ENCODE measurements at places on chromosomes 5 and 9.

- no peak overlapping the region for H3K4me3 ChIP-seq
- H3K27ac ChIP-seq, result no peak overlapping the region
- H3K36me3 ChIP-seq, result no peaks in the 10 kb centered on the region
- no peak for DNase-seq
Observed at GRCh38 chr9:134908524-134909309, 9.0 kb downstream of the FCN1 start.

- no peak overlapping the region for H3K27ac ChIP-seq
- H3K27me3 ChIP-seq, result no peaks in the 10 kb centered on the region
- H3K36me3 ChIP-seq, result no peaks in the 10 kb centered on the region
- no peak for DNase-seq
- no peak overlapping the region for H3K4me3 ChIP-seq
- H3K4me1 ChIP-seq, result peaks cover 2% of the 10 kb centered on the region
Observed at GRCh38 chr5:106408570-106408969, 1262.2 kb downstream of the EFNA5 start.

DNA sequence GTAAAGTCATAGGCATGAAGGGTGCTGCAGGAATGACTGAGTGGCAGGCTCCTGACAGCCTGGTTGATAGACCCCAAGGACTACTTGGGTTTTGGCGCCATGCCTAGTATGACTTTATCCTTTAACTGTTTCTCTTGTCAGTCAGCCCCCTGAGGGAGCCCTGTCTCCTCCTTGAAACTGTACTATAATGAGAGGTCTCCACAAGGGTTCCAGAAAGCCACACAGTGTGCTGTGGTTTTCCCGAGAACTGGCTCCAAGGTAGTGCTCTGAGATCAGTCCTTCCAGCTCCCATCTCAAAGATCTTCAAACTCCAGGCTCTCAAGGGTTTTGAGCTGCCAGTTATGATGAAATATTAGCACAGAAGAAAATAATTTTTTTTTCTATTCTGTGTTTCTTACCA, 26.7 kb upstream of the TNC start:
- DNase-seq, result no peak
- H3K4me1 ChIP-seq, result no peaks in the 10 kb centered on the region
- no peak overlapping the region for H3K4me3 ChIP-seq
- H3K27me3 ChIP-seq, result peaks cover 15% of the 10 kb centered on the region
- no peaks in the 10 kb centered on the region for H3K36me3 ChIP-seq
- H3K27ac ChIP-seq, result no peak overlapping the region

GRCh38 chr9:77013206-77013931, 6.1 kb upstream of the FOXB2 start:
- peak overlapping the region; percentile 50 for H3K27ac ChIP-seq
- H3K36me3 ChIP-seq, result no peaks in the 10 kb centered on the region
- DNase-seq, result no peak
- peak overlapping the region; percentile 16 for H3K4me3 ChIP-seq
- peaks cover 17% of the 10 kb centered on the region for H3K4me1 ChIP-seq

GRCh38 chr9:2567922-2568321, 53.7 kb upstream of the VLDLR start:
- no peak for DNase-seq
- no peaks in the 10 kb centered on the region for H3K27me3 ChIP-seq
- H3K4me1 ChIP-seq, result no peaks in the 10 kb centered on the region
- no peak overlapping the region for H3K27ac ChIP-seq
- H3K4me3 ChIP-seq, result no peak overlapping the region
- no peaks in the 10 kb centered on the region for H3K36me3 ChIP-seq

- no peaks in the 10 kb centered on the region for H3K36me3 ChIP-seq
- no peaks in the 10 kb centered on the region for H3K4me1 ChIP-seq
- H3K4me3 ChIP-seq, result no peak overlapping the region
- DNase-seq, result no peak
- no peak overlapping the region for H3K27ac ChIP-seq
Observed at GRCh38 chr9:116198344-116198743, 44.8 kb downstream of the PAPPA start.

DNA sequence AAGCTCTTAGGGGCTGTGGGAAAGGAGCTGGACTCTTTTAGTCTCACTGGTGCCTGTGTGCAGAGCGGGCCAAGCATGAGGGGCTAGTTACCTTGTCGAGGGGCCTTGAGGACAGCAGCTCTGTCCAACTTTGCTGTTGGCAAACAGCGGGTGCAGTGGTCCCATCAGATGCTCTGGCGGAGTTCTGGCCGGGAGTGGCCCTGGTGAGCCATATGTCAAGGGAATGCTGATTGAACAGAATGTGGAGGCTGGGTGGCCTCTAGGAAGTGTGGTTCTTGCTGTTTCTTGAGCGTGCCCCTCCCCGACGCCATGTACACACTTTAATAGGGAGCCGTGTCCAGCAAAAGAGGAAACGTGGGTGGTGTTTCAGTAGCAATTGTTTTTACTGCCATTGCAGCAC, 3.6 kb upstream of the ADAMTS2 start:
- no peak overlapping the region for H3K27ac ChIP-seq
- DNase-seq, result no peak
- H3K4me1 ChIP-seq, result peaks cover 2% of the 10 kb centered on the region
- peaks cover 70% of the 10 kb centered on the region for H3K27me3 ChIP-seq
- H3K4me3 ChIP-seq, result no peak overlapping the region

DNA sequence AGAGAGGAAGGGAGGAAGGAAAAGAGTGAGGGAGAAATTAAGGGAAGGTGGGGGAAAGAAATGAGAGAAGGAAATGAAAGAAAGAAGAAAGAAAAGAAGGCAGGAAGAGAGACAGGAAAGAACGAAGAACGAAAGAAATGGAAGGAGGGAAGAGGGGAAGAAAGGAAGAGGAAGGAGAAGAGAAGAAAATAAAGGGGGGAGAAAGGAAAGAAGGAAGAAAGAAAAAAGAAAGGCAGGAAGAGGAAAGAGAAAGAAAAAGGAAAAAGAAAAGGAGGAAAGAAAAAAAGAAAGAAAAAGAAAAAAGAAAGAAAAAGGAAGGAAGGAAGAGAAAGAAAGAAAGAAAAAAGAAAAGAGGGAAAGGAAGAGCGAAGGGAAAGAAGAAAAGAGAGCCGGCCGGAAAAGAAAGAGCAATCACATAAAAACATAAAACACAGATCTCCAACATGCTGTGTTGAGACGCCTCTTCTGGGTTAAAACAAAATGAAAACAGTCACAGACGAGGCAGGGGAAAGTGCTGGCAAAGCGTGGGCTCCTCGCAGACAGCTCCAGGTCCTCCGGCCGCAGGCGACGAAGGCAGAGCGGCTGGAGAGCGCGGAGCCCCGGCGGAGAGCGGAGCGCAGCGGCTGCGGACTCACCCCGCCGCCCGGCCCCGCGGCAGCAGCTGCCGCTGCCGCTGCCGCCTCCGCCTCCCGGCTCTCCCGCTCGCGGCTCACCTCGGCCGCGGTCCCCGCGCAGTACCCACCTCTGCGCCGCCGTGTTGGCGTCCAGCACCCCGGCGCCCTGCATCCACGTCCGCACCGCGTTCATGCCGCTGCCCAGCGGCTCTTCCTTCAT, 896 bp downstream of the EBF1 start:
- H3K4me1 ChIP-seq, result peaks cover 9% of the 10 kb centered on the region
- no peaks in the 10 kb centered on the region for H3K36me3 ChIP-seq
- DNase-seq, result peak; percentile 32
- H3K27me3 ChIP-seq, result peaks cover 96% of the 10 kb centered on the region
- peak overlapping the region; percentile 56 for H3K27ac ChIP-seq

DNA sequence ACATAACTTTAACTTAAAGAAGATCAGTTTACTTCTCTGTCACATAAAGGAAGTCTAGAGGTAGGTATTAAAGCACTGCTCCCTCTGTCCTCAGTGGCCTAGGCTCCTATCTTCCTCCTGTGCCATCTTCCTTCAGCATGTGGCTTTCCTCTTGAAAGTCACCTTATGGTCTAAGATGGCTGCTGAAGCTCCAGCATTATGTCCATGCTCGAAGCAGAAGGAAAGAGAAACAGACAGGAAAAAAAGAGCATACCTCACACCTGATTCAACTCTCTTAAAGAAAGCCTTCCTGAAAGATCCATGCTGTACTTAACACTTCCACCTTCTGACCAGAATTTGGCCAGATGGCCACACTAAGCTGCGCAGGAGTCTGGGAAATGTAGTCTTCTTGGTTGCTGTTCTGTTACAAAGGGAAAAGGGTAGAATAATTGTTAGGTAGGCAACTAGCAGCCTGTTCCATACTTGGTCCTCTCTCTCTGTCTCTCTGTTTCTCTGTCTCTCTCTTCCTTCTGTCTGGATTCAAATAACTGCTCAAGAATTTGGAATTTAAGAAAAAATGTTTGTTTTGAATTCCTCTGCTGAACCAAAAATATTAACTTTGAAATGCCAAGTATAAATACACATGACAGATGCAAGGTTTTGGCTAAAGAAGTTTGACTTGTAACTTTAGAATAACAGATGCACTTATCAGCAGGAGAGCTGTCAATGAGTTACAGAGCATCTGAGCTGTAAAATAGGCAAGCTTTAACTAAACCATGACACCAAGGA, 16.0 kb downstream of the TMEM174 start:
- H3K27me3 ChIP-seq, result no peaks in the 10 kb centered on the region
- peaks cover 3% of the 10 kb centered on the region for H3K36me3 ChIP-seq
- H3K4me3 ChIP-seq, result no peak overlapping the region
- peaks cover 7% of the 10 kb centered on the region for H3K4me1 ChIP-seq
- no peak for DNase-seq

Measured in progenitor cell of endocrine pancreas (in vitro differentiated cells).